ENCODE measurements at places on chromosomes 1 and 21.

DNA sequence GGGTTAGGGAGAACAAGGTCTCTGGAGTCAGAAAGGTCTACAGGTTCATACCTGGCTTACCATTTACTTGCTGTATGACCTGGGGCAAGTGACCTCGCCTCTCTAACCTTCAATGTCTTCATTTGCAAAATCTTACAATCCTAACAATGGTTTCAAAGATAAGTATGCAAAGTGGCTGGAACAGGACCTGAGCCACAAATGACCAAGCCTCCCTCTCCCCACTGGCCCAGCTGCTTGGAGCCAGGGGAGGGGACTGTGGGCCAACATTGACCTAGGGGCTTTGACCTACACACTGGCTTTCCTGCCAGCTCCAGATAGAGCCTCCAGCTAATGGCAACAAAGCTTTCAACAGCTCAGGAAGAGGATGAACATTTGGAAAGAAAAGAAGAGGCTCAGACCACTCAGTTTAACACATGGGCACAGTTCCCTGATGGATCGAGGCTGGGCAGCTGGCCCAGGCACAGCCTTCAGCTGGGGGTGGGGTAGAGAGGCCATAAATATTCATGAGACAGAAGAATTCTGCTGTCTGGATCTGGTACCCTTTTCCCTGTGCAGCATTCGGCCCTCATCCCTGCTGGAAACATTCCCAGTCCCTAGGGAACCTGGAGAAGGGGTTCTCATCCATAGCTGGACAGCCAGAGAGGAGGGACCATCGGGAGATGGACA is 12.9 kb downstream of the PTAFR start:
- DNase-seq: no peak

- no peak for DNase-seq
These were observed 25.0 kb downstream of the PRMT2 start for GRCh38 chr21:46660505-46660904.

DNA sequence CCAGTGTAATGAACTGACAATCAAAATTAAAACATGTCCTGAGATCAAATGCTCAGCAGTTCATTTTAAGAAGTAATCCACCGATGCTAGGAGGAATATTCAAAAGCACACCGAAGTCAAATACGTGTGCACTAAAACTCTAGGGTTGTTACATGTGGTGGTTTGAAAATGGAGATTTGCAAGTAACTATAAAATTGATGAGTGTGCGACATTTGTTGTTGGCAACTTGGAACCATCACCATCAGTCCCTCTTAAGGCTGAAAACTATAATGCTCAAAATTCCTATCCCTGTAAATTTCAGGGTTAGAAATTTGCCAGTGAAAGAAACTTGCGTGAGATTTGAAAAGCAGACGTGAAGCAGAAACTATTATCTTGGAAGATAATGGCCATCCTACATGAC is 13.3 kb upstream of the SGIP1 start:
- no peak for DNase-seq

DNA sequence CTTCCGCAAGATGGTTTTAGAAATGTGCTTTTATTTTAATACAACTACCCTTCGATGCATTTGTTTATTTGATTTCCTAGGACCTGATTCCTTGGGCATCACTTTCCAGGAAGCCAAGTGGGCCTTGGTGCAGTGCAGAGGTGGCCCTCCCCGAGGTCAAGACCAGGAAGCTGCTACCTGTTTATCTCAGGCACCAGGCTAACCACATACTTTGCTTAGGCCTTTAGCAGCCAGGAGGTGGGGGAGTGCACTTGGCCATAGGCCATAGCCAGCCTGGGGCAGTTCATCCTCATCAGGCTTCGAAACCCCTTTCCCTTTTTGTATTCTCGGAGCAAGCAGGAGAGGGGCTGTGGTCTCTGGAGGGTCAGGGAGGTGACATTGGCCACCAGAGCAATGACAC is 45.4 kb downstream of the SMYD2 start:
- no peak for DNase-seq

- DNase-seq: no peak
These were observed 40.0 kb downstream of the S1PR1 start for GRCh38 chr1:101276818-101277217.

- DNase-seq: no peak
These were observed 137.3 kb downstream of the NAV1 start for GRCh38 chr1:201676197-201676596.

DNA sequence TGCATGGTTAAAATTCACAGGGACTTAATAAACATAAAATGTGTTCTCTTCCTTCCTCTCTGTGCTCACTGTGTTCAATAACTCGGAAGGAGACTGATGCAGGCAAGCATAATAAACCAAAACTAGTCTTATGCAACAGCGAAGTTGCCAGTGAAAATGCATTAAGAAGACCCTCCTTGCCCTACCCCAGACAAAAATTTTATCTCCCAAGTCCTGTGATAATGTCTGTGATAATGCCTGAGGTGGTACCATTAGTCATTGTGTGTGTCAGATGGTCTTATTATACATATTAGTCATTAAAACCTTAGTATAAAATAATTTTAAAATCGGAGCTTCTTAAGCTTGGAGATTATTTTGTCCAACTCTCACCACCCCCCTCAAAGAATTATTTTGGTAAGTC is 97.8 kb downstream of the NGF start:
- no peak for DNase-seq

GRCh38 chr1:8495928-8496401 is 178.1 kb downstream of the SLC45A1 start:
- DNase-seq: no peak
